ENCODE measurements at places on chromosomes 7 and 10.

- no peak for DNase-seq
Observed at GRCh38 chr10:4532976-4533375, 293.0 kb upstream of the AKR1E2 start.

- no peak for DNase-seq
Observed at GRCh38 chr10:76401006-76401405, 969.6 kb downstream of the LRMDA start.

GRCh38 chr10:81082621-81083376 lies 545.1 kb downstream of the SH2D4B start:
- no peak for DNase-seq

DNA sequence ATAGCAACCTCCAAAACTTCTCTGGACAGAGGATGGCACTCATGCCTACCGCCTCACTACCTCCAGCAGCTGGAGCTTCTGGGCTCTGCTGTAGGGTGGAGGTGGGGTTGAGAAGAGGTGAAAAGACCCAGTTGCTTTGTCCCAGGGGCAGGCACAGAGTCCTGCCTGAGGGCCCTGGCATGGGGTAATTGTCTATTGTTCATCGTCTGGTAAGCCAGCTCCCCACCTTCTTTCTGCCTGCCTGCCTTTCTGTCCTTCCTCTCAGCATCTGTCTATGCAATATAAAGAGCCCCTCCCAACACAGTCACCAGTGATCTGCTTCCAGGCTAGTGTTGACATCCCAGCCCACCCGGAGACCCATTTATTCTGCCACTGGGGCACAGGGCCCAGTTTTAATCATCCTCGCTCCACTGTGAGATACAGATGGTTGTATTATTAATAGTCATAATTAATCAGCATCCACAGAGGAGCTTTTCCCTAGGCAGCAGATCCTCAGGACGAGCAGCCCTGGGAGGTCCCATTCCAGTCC lies 39.0 kb downstream of the ZMIZ1 start:
- no peak for DNase-seq

- no peak for DNase-seq
Observed at GRCh38 chr10:121845044-121845784, 82.6 kb downstream of the ATE1 start.

GRCh38 chr10:24720096-24720495 lies 3.6 kb downstream of the ARHGAP21 start:
- DNase-seq: no peak

GRCh38 chr7:17123020-17123419 lies 175.4 kb upstream of the AHR start:
- DNase-seq: no peak

- no peak for DNase-seq
Observed at GRCh38 chr7:132065989-132066603, 509.7 kb upstream of the PODXL start.

DNA sequence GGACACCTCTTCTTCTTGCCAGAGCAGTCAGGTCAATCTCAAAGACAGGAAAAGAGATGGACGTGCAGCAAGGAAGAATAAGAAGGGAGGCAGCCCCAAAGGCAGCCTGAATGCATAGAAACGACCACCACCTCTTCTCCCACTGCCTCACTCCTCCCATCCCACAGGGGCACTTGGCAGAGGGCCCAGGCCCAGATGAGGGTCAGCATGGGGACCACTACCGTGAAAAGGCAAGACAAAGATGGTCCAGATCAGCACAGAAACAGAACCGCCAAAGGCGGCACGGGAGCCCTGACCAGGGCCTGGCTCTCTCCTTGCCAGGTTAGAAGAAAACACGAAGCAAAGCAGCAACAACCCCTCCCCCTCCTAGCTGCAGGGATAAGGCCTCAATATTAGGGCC lies 1.9 kb upstream of the NDST2 start:
- no peak for DNase-seq

GRCh38 chr7:141586878-141587277 lies 35.7 kb downstream of the AGK start:
- no peak for DNase-seq

GRCh38 chr7:139691253-139691781 lies 86.5 kb downstream of the HIPK2 start:
- no peak for DNase-seq
